ENCODE measurements at places on chromosomes 12 and 14.

GRCh38 chr12:113831476-113831875 lies 134.6 kb downstream of the RBM19 start:
- no peak for DNase-seq

GRCh38 chr12:68349921-68350606 lies 17.9 kb upstream of the MDM1 start:
- DNase-seq, result no peak

DNA sequence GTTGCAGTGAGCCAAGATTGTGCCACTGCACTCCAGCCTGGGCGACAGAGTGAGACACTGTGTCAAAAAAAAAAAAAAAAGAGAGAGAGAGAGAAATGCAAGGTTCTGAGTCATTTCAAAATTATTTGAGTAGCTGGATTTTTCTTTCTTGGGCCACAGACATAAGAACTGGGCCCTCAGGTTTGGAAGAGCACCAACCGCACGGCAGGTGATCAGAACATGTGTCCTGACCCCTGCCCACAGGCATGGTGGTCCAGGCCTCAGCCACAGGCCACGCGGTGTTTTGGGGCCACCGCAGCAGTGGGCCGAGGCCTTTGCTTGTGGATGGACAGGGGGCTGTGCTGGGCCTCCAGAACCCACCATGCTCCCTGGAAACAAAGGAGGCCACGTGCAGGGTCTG lies 126.7 kb downstream of the CALM1 start:
- no peak for DNase-seq

DNA sequence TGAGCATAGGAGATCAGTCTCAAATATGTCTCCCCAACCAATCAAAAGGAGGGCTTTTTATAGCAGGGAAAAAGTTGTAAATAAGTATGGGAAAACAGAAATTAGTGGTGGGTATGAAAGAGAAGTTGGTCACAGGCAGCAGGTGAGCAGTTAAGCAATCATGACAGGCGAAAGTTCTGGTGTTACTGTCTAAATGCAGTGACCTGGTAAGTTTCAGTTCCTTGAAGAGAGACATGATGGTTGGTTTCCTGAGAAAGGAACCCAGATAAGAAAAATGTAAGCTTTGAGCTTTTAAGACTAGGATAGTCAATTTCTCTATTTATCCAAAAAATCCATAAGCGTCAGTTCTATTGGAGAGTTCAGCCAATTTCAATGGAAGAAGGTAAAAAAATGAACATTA lies 466.2 kb upstream of the FLRT2 start:
- DNase-seq, result no peak

- no peak for DNase-seq
Observed at GRCh38 chr12:104999347-104999685, 13.2 kb downstream of the NOPCHAP1 start.

GRCh38 chr12:43090981-43091380 lies 461.0 kb downstream of the ADAMTS20 start:
- no peak for DNase-seq

GRCh38 chr12:110004598-110004997 lies 5.4 kb downstream of the ANKRD13A start:
- DNase-seq, result no peak

GRCh38 chr14:92325835-92326234 lies 2.9 kb downstream of the SLC24A4 start:
- no peak for DNase-seq

DNA sequence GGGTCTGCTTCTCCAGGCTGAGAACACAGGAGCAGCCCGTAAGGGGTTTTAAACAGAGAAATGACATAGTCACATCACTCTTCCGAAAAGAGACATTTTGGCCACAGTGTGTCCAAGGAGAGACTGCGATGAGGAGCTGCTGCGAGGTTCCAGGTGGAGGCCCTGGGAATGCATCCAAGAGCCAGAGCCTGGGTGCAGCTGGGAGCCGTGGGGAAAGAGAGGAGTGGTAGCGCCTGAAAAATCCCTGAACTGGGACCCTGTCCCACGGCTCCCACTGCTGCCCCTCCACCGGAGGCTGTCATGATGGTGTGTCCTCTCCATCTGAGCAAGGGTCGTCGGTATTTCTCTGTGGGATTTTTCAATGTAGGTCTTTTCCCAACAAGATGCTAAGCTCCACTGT lies 146.9 kb downstream of the BCL11B start:
- DNase-seq, result no peak

DNA sequence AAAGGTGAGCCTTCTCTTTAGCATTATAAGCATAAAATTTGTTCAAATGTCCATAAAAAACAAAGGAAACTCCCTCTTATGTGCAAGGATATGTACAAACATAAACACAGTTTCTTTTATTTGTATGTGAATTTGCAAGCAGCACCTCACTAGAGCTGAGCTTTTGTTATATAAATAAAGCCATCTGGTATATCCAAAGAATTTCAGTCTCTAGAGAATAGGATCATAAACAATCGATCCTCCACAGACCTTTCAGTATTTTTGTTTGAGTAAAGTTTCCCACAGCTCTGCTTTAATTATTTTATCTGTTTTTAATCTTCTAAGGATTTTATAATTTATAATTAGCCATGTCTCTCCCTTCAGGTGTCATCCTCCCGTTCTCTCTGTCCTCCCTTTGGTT lies 89.2 kb downstream of the OTOGL start:
- DNase-seq, result no peak

DNA sequence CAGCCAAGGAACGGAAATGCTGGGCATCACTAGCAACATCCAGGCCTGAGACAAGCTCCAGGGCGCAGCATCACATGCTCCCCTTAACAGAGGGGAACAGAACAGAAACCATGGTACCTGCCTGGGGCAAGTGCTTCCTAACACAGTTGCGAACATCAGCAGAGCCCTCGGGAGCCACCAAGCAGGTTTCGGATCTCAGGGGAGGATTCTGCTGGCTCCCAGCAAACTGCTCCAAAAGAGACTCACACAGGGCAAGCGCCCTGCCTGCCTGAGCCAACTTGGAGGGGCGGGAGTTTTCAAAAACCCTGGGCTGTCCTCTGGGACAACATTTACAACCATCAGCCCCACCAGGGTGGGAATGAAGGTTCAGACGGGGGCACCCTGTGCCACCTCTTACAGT lies 19.6 kb downstream of the CHGA start:
- DNase-seq, result no peak

DNA sequence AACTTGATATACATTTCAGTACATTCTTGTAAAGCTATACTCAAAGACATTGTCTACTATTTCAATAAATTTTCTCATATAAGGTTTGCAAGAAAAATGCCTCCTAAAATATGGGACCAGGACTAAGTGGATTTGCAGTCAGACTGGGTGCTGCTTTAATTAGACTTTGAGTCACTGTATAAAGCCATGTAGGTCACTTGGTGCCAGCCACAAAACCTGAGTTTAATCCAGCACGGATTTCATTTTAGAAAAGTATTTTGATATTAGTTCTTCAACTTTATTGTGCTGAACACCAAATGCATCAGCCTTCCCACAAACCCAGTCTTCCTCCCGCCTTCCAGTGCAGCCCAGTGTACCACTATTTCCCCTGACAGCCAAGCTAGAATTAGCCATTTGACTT lies 9.9 kb upstream of the NID2 start:
- no peak for DNase-seq

DNA sequence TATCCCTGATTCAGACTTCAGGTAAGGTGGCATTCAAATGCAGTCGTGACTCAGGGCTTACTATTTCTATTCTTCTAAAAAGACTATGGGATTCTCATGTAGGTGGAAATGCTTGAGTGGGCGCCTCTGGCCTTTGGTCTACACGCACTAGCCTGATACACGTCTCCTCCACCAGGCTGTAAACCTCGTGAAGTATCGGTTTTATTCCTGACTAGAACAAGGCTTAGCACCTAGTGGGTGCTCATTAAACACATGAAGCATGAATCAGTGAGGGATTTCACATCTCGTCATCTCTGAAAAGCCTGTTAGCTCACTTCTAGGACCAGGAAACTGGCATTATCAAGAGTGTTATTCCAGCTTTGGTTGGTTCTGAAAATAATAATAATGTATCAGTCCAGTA lies 17.7 kb upstream of the HNF1A start:
- DNase-seq, result no peak

DNA sequence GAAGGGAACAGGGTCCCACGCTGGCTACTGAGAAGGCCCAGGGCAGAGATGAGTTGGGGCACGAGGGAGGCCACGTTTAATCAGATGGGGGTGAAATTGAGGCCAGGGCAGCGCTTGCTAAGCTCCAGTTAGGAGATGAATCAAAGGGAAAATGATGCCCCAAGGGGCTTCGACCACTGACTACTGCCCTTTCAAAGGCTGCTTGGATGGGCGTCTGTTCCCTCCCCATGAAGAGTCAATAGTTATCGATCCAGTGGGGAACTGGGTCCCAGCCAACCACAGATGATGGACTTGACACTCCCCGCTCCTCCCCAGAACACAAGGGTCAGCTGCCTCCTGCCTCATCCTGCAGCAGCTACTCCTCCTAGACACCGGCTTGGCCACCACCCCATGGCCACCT lies 55.6 kb downstream of the ESRRB start:
- no peak for DNase-seq

GRCh38 chr12:1504895-1505311 lies 89.5 kb downstream of the FBXL14 start:
- no peak for DNase-seq

GRCh38 chr12:24415934-24416333 lies 466.5 kb upstream of the SOX5 start:
- DNase-seq, result no peak

DNA sequence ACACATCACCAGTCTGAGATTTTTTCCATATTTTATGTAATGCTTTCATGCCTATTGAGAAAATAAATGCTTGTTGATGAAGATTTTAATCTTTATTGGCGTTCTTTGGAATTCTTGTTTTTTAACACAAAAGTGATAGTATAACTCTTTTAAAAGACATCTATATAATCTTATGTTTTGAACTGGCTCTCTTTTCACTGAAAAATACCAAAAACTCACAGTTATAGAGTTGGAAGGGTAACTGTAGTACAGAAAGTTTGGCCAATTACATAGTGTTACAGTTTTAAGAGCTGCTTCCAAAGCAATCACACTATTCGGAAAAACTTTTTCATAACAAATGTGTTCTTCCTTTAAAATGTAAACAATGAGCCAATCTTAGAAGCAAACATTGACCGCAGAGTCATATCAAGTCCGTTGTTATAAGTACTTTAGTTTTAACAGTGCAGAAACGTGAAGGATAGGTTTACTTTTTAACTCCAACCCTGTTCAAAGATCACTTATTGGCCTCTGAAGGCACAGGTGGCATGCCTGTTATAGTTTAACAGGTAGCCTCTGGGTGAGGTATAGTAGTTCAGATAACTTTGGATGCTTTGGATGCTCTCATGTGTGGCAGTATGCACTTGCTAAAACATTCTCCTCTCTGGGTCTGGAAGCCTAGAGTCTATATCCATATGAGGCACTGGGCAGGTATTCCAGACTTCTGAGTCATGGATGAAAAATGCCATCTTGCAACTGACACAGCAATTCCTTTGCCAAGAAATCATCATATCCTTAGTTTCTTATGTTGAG lies 12.1 kb upstream of the NTN4 start:
- no peak for DNase-seq

DNA sequence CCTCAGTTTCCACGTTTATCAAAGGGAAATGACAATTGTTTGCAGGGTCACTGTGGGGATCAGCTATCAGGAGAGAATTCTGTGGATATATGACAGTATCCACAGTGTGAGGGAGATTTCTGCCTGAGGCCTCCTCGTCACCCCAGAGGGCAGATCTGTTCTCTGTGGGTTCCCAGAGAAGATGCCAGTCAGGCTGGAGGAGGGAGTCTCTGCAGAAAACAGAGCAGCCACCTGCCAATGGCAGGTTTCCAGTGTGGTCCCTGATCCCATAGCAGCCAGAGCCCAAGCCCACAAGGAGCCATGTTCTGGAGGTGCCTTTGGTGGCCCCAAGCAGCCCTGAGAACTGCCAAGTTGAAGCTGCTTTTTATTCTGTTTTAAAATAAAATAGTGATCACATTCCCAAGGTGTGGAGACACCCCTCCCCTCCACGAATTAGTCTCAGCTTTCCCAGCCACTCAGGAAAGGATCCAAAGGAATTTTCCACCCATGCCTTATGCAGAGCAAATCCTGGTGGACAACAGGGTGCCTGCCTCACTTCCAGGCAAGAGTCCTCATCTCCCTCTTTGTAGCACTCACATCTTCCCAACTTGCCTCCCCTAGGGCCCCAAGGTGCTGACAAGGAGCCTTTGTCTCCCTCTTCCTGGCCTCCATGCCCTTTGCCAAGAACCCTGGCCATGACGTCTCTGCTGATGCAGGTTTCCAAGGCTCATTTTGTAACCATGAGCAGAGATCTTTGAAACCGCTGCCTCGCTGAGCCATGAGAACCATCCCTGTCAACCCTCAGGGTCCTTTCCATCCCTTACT lies 20.4 kb downstream of the CMKLR1 start:
- no peak for DNase-seq

GRCh38 chr12:108693751-108694150 lies 37.6 kb downstream of the CORO1C start:
- DNase-seq, result no peak

DNA sequence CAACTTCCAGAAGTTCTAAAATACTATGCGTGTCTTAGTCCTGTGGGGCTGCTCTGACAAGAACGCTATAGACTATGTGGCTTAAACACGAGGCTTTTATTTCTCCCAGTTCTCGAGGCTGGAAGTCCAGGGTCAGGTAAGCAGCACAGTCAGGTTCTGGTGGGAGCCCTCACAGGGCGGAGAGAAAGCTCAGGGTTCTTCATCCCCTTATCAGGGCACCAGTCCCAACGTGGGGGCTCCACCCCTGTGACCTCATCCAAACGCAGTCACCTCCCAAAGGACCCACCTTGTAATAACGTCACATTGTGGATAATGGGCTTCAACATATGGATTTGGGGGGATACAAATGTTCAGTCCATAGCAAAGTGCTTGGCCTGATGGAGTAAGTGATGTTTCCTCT lies 37.1 kb upstream of the TC2N start:
- no peak for DNase-seq

- DNase-seq, result no peak
Observed at GRCh38 chr12:130195369-130195768, 33.1 kb downstream of the FZD10 start.

GRCh38 chr12:103334466-103334865 lies 161.3 kb downstream of the C12orf42 start:
- DNase-seq, result no peak

DNA sequence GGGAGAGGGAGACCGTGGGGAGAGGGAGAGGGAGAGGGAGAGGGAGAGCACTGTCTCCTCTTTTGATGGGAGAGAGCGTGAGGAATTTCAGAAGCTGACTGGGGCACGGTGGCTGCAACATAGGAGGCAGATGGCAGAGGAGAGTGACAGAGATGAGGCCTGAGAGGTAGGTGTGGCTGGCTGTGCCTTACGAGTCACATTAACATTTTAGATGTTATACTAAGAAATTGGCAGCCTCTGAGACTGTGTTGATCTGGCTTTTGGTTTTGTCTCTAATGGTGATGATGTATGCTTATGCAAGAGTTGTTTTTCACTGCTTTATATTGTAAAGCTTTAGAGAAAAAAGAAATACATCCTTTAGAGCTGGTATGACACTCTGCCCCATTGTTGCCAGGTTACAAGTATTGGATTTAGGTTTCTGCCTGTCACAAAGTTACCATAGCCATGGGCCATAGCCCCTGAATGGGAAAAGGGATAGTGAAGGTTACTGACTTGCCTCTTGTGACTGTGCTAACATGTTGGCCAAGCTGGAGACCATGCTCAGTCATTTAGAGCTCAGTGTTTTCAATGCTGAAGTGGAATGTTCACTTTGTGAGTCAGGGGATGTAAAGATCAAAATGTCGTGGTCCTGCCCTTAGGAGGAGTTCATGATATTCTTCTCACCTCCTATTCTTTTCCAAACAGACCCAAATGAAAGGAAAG lies 186.2 kb downstream of the SYNE2 start:
- no peak for DNase-seq

- no peak for DNase-seq
Observed at GRCh38 chr12:75750716-75751306, 239.4 kb upstream of the KRR1 start.

GRCh38 chr14:99280066-99280731 lies 8.2 kb upstream of the BCL11B start:
- DNase-seq, result no peak
